Kidney (tissue), 22 donors: ENCODE measurements at places on chromosomes 3 and 15. TPM values are rescaled to one million over a fixed set of nuclear protein-coding genes. Genes with fewer than 3 reads are reported as not detected.

Gene CIDEC
- polyA plus RNA-seq, result not detected

Gene TMEM207
- polyA plus RNA-seq, result 21.2 TPM

Gene FBN1
- polyA plus RNA-seq, result 2.4 TPM

Gene LIPH
- polyA plus RNA-seq, result 3.2 TPM

Gene FANCD2OS
- polyA plus RNA-seq, result not detected

Gene TEX55
- polyA plus RNA-seq, result not detected

Gene ITGA11
- polyA plus RNA-seq, result 3.4 TPM

Gene GATM
- polyA plus RNA-seq, result 421 TPM

Gene MESP2
- polyA plus RNA-seq, result 0.24 TPM

Gene SNX4
- polyA plus RNA-seq, result 32.5 TPM

Gene LDHAL6B
- not detected for polyA plus RNA-seq

Gene GPR27
- 5.5 TPM for polyA plus RNA-seq

Gene CERS3
- not detected for polyA plus RNA-seq

Gene ARGFX
- polyA plus RNA-seq, result not detected

Gene DALRD3
- 41.6 TPM for polyA plus RNA-seq

Gene ZNF774
- polyA plus RNA-seq, result 1.7 TPM

Gene TNFAIP8L3
- polyA plus RNA-seq, result 2.4 TPM

Gene TRH
- not detected for polyA plus RNA-seq

Gene ATP13A5
- polyA plus RNA-seq, result not detected

Gene SPINT1
- 112 TPM for polyA plus RNA-seq

Gene CP
- 5.3 TPM for polyA plus RNA-seq

Gene C3orf33
- polyA plus RNA-seq, result 8.1 TPM

Gene GPR156
- 0.17 TPM for polyA plus RNA-seq

Gene C3orf20
- polyA plus RNA-seq, result not detected

Gene ERICH6
- polyA plus RNA-seq, result not detected

Gene CYP1A2
- not detected for polyA plus RNA-seq

Gene PCLAF
- 1.3 TPM for polyA plus RNA-seq

Gene ERC2
- polyA plus RNA-seq, result 0.92 TPM

Gene KCNMB2
- polyA plus RNA-seq, result 2.1 TPM

Gene CTNNB1
- 97.0 TPM for polyA plus RNA-seq

Gene IMPG2
- polyA plus RNA-seq, result 0.15 TPM

Gene PROS1
- polyA plus RNA-seq, result 30.0 TPM

Gene GOLGA8J
- polyA plus RNA-seq, result not detected

Gene CLDN11
- polyA plus RNA-seq, result 1.6 TPM

Gene KY
- polyA plus RNA-seq, result 0.69 TPM

Gene SH3BP5
- polyA plus RNA-seq, result 39.1 TPM
